ENCODE measurements at places on chromosomes 13 and 19.

DNA sequence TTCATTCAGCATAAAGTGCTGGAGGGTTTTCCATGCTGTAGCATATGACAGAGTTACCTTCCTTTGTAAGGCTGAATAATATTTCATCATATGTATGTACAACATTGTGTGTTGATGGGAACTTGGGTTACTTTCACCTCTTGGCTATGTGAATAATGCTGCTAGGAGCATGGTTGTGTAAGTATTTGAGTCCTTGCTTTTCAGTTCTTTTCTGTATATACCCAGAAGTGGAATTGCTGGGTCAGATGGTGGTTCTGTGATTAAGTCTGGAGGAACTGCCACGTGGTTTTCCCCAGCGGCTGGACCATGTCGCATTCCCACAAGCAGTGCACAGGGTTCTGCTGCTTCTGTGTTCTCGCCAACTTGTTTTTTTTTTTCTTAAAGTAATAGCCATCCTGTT lies 101.2 kb upstream of the TEX29 start:
- no peak for DNase-seq

- no peak for DNase-seq
These were observed 186.1 kb upstream of the KLF12 start for GRCh38 chr13:74320282-74320681.

GRCh38 chr19:5624018-5624663 lies 1.3 kb downstream of the SAFB start:
- peak; percentile 25 for DNase-seq

DNA sequence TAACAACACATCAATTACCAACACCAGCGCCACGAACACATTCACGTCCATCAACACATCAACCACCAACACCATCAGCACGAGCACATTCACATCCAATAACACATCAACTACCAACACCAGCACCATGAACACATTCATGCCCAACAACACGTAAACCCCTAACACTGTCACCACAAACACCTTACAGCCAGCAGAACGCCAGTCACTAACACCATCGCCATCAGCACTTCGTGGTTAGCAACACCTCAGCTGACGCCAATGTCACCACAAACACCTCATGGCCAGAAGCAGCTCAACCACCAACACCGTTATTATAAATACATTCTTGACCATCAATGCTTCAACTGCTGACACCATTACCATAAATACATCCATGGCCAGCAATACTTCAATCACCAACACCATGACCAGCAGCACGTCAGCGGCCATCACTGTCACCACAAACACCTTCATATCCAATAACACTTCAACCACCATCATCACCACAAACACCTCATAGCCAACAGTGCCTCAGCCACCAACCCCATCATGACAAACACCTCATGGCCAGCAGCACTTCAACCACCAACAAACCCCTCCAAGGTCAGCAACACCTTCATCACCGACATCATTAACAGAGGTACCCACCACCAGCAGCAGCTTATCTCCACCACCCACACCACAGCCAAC lies 9.4 kb downstream of the FCER2 start:
- DNase-seq, result no peak

- no peak for DNase-seq
These were observed 2062.1 kb downstream of the PCDH9 start for GRCh38 chr13:65168026-65168425.

DNA sequence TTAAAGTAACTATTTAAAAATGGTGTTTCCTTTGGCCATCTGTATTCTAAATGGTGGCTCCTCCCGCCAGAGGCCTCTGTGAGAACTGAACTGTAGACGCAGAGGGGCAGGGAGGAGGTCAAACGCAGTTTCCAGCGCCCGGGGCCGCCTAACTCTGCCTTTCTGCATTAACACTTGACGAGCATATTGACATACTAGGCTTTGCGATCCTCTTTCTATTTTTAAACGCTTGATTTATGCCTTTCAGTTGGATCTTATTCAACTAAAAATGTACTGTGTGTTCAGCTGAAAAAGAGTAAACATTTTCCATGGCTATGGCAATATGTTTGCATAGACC lies 74.7 kb downstream of the SPACA7 start:
- no peak for DNase-seq

DNA sequence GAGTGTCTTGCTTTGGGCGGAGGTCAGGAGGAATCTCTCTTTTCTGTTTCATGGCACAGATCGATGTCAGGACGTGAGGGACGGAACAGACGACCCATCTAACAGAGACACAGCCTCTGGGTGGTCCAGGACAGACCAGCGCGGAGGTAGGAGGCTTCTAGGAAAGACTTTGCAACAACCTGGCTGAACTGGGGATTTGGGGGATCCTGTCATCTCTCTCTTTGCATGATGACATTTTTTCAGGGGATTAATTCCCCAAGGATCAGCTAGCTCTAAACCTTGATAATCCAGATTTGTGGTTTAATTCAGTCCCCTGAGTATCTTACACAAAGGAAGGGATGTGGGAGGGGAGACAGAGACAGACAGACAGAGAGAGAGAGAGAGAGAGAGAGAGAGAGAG lies 14.4 kb downstream of the CABP5 start:
- DNase-seq, result no peak

GRCh38 chr13:80083853-80084676 lies 256.9 kb downstream of the SPRY2 start:
- DNase-seq, result no peak

DNA sequence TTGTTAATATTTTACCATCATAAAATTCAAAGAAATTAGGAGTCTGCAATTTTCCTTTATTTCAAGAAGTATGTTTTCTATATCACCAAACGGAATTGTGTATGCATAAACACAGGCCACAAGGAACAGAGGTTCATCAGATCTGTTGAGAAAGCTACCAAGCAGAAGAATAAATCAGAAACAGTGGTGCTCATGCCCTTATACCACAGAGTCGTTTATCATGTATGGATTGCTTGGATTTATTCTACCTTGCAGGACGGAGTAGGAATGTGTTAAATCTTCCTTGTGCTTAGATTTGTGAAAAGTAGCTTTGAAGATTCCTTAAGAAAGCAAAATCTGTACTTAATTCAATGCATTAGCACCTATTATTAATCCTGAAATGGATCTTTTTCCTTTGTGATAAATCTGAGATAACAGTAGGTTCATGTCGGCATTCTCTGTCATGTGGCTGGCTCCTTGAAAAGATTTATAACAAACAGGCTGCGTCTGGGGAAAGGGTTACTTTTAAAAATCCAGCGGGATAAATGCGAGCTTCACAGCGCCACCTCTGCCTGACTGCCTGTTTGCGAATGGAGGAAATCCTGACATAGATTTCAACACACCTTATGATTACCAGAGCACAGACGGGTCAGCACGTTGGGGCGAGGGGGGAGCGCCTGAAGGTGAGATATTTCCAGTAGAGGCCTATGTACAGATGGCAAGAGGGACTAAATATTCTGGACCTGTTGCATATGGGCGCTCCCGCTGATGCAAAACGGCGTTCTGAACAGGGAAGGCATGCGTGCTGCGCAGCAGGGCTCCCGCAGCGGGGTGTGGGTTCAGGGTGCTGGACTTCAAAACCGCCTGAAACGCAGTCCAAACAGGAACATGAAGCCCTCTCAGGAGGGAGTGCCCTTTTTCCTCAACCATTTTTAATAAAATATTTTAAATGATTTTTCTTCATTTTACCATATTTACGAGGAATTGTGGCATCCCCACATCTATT lies 445.5 kb upstream of the SGCG start:
- DNase-seq, result no peak

GRCh38 chr13:53038993-53039392 lies 10.4 kb downstream of the OLFM4 start:
- DNase-seq, result no peak

DNA sequence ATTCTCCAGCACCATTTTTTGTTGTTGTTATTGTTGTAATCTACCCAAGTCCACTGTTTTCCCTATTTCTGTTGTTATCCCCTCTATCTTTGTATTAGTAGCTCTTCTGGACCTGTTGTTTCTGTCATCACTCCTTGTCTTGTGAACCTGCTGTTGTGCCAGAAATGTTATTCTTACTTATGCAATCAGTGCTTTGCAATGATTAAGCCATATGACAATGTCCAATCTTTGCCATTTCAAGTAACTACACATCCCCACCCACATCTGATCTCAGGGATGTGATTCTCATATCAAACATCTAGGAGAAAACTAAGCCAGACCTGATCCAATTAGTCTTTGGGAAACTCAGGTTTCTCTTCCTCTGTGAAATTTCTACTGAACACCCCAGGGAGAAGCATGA lies 472.6 kb upstream of the KLHL1 start:
- DNase-seq, result no peak

DNA sequence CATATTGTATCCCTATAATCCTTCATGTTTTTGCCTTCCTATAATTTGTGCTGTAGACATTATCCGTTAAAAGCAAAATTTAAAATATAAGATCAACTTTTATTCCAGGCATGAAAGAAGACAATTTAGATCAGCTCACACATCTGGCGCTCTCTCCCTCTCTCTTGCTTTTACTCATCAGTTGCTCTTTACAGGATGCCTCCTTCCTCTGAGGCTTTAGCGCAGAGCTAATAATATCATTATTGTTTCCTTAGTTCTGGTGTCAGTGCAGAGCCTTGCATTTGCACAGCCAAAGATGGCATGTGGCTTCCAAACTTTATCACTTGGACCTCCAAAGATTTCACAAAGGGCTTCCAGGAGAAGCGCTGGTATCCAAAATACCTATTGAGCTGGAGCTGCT lies 295.1 kb downstream of the FGF9 start:
- DNase-seq, result no peak

DNA sequence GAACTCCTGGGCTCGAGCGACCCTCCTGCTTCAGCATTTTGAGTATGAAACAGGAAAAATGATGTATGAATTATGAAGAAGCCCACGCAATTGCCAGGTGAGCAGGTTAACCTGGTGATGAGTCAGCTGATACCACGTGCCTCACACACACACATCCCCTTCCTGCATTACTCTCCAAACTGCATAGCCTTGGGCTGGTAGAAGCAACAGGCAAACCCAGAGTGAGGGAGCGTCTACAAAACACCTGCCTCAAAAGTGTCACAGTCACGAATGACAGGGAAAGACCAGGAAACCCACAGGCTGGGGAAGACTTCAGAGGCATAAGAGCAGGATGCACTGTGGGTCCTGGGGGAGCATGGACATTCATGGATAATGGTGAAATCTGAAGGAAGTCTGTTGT lies 192.8 kb upstream of the IRS2 start:
- DNase-seq, result no peak

GRCh38 chr19:55080121-55080967 lies 4.7 kb downstream of the EPS8L1 start:
- DNase-seq, result peak; percentile 85

GRCh38 chr13:45200701-45201232 lies at the start of gene KCTD4:
Gene KCTD4, minus strand, starts transcription at chr13:45201045. Its CDS starts 6,478 bp downstream, at chr13:45194567.
- no peak for DNase-seq

DNA sequence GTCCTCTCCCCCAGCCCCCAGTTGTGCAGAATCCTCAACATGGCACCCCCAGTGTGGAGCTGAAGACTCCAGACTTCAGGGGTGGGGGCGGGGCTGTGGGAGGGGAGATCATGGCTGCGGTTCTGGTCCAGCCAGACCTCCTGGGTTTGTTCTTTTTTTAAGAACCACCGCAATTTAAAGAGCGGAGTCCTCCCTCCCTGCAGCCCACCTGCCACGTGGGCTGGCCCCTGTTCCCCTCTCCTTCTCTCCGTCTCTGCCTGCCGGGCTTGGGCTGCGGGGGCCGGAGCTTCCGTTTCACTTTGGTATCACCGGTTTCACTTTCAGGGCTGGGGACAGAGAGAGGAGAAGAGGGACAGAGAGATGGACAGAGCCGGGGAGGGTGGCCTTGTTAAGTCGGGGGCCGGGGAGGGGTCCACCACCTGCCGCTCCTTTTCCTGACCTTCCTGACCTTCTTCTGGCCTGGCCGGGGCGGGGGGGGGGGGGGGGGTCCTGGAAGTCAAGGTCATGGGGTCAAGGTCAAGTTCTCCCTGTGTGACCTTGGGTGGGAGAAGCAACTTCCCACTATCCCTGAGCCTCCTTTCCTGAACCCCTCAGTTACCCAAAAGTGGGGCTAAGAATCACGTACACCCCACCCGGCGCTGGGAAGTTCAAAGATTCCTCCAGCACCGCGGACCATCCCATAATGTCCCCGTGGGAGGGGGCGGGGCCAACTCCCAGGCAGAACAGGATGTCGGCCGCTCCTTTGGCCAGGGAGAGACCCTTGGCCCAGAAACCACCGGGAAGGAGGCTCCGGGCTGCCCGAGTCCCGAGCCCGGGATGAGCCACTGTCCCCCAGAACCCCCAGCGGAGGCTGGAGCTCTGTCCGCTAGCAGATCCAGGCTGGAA lies 11.3 kb upstream of the ZBTB7A start:
- DNase-seq, result peak; percentile 55

Measured in OCI-LY7 (cell line).